Neuronal stem cell (in vitro differentiated cells): ENCODE measurements at places on chromosomes 2 and 18.

DNA sequence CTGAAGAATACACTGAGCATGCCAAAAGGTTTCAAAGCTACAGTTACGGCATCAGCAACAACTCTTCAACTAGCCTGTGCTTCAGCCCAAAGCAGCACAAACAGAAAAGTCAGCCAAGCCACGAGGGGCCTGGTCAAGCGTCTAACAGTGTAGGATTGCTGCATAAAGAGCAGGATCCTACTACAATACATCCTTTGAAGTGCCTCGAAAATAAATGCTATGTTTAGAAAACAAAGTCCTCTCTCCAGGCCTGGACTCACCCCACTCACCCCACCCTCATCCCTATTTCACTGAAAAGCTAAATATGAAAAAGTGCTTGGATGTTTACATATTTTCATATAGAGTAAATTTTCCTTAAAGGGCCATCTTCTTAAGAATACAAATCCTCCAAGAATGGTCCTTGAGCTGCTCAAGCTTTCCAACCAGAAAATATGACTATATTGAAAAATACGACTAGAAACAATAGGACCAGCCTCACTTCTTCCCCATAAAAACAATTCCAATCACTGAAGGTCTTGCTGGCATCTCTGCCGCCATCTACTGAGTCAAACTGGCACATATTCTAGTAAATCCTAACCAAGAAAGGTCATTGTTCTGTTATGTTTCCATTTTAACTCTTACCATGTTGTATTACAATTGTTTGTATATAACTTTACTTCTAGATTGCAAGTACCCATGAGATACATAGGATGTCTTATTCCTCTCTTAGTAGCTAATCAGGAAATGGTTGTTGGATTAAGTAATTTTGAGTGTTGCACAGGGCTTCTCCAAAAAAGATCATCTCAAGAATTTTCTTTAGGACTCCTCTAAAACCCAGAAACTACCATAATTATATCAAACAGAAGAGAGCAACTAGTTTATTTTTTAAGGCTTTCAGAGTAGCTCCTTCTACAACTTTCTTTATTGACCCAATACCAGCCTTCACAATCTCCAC lies 63.6 kb downstream of the CLHC1 start:
- H3K36me3 ChIP-seq, result no peaks in the 10 kb centered on the region
- no peak overlapping the region for H3K4me3 ChIP-seq
- no peak overlapping the region for H3K27ac ChIP-seq
- no peak for DNase-seq
- H3K27me3 ChIP-seq, result no peaks in the 10 kb centered on the region

GRCh38 chr2:86518481-86518880 lies 44.8 kb downstream of the CHMP3 start:
- H3K4me3 ChIP-seq, result no peak overlapping the region
- H3K36me3 ChIP-seq, result peaks cover 4% of the 10 kb centered on the region
- no peaks in the 10 kb centered on the region for H3K4me1 ChIP-seq

GRCh38 chr2:236168110-236169080 lies at the start of gene GBX2:
GBX2 (minus strand) TSS chr2:236168386; CDS start chr2:236167971, 415 bp downstream.
- no peak within 1 kb of the TSS for H3K27ac ChIP-seq
- H3K4me3 ChIP-seq, result peak within 1 kb of the TSS; percentile 95
- peaks cover 39% of the 10 kb centered on the region for H3K4me1 ChIP-seq

DNA sequence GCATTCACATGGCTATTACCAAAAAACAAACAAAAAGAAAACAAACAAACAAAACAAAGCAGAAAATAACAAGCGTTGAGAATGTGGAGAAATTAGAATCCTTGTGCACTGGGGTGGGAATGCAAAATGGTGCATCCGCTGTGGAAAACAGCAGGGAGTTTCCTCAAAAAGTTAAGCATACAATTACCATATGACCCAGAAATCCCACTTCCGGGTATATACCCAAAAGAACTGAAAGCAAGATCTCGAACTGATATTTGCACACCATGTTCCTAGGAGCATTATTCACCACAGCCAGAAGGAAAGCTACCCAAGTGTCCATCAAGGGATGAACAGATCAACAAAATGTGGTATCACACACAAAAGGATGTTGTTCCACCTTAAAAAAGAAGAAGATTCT lies 17.9 kb upstream of the TEX51 start:
- DNase-seq, result no peak
- no peaks in the 10 kb centered on the region for H3K27me3 ChIP-seq
- H3K27ac ChIP-seq, result no peak overlapping the region
- H3K4me1 ChIP-seq, result peaks cover 9% of the 10 kb centered on the region
- peaks cover 2% of the 10 kb centered on the region for H3K36me3 ChIP-seq

- H3K4me1 ChIP-seq, result no peaks in the 10 kb centered on the region
- no peak for DNase-seq
- H3K36me3 ChIP-seq, result no peaks in the 10 kb centered on the region
- H3K4me3 ChIP-seq, result no peak overlapping the region
Measured at GRCh38 chr2:237160271-237160919, 74.7 kb downstream of the COPS8 start.

DNA sequence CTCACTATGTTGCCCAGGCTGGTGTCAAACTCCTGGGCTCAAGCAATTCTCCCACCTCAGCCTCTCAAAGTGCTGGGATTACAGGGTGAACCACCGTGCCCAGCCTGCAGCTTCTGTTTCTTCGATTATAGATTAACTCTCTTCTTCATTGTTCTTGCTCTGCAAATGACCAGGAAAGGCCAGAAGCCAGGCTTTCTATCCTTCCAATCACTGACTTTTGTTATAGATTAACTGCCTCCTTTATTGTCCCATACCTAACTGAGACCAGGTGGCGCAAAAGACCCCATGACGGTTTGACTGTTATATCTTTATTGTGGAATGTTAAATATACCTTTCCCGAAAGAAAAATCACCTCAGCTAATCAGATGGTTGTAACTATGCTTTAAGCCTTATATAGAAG lies 196.9 kb downstream of the MREG start:
- H3K4me3 ChIP-seq, result no peak overlapping the region
- H3K27ac ChIP-seq, result no peak overlapping the region
- H3K36me3 ChIP-seq, result no peaks in the 10 kb centered on the region
- no peaks in the 10 kb centered on the region for H3K4me1 ChIP-seq
- DNase-seq, result no peak

DNA sequence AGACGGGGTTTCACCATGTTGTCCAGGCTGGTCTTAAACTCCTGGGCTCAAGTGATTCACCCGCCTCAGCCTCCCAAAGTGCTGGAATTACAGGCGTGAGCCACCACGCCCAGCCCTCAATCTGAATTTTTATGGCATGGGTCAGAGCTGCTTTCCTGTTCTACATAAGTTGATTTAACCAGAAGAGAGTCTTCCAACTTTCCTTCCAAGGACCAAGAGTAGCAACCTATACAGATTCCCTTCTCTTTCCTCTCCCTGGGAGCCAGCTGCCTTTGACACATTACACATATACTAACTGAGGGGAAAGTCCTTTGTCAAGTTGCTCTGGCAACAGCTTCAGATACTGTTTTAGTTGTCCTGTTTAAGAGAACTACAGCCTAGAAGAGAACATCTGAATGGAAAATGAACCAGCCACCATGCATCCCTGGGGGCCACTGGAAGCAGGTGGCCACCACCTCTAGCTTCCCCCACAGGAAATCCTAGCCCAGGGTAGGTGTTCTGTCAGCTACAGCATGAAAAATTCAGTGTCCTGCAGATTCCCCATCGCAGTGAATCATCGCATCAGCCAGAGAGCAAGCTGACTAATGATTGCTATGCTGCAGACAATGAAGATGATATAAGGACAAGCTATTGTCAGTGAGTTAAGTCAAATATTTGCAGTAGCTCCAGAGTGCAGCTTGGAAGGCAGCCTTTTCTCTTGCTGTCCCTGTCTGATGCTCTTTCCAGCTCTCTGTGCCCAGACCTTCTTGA lies 62.9 kb downstream of the POMC start:
- no peaks in the 10 kb centered on the region for H3K27me3 ChIP-seq
- no peak overlapping the region for H3K4me3 ChIP-seq
- DNase-seq, result no peak
- peaks cover 12% of the 10 kb centered on the region for H3K36me3 ChIP-seq
- H3K27ac ChIP-seq, result no peak overlapping the region

DNA sequence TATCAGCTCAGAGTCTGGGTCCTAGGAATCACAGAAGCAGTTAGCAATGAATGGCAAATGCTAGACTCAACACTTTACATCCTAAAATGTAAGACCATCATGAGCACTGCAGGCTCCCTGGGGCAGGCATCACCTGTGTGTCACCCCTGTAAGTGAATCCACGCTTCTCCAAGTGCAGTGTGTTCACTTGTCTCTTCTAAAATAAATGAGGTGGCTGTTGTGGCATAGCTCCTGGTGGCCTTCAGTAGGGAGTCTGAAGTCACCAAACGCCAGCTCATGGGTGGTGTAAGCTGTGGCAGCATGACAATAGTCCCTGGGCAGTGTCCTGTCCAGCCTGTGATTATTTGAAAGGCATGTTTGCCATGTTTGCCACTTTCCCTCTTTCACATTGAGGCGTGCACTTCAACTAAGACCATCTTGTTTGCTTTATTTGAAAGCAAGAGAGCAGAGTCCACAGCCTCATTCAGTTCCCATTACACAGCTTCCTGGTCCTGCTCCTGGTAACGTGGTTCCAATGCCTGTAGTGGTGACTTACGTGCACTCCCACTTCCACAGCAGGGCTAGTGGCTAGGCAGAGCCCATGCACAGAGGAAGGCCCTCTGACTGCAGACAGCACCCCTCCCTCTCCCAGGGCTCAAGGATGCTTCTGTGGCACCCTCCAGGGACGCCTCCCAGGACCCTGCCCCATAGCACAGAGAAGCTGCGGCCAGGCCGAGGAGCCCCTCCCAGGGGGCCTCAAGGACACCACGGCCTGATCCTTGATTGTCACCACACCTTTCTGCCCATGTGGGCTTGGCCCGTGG lies 24.3 kb downstream of the COA5 start:
- peaks cover 15% of the 10 kb centered on the region for H3K36me3 ChIP-seq
- DNase-seq, result no peak
- no peak overlapping the region for H3K27ac ChIP-seq
- H3K27me3 ChIP-seq, result no peaks in the 10 kb centered on the region
- peaks cover 6% of the 10 kb centered on the region for H3K4me1 ChIP-seq

- no peak for DNase-seq
- no peaks in the 10 kb centered on the region for H3K4me1 ChIP-seq
- H3K27me3 ChIP-seq, result no peaks in the 10 kb centered on the region
- H3K27ac ChIP-seq, result no peak overlapping the region
- H3K4me3 ChIP-seq, result no peak overlapping the region
- no peaks in the 10 kb centered on the region for H3K36me3 ChIP-seq
Measured at GRCh38 chr18:8754995-8755960, 49.9 kb downstream of the MTCL1 start.

DNA sequence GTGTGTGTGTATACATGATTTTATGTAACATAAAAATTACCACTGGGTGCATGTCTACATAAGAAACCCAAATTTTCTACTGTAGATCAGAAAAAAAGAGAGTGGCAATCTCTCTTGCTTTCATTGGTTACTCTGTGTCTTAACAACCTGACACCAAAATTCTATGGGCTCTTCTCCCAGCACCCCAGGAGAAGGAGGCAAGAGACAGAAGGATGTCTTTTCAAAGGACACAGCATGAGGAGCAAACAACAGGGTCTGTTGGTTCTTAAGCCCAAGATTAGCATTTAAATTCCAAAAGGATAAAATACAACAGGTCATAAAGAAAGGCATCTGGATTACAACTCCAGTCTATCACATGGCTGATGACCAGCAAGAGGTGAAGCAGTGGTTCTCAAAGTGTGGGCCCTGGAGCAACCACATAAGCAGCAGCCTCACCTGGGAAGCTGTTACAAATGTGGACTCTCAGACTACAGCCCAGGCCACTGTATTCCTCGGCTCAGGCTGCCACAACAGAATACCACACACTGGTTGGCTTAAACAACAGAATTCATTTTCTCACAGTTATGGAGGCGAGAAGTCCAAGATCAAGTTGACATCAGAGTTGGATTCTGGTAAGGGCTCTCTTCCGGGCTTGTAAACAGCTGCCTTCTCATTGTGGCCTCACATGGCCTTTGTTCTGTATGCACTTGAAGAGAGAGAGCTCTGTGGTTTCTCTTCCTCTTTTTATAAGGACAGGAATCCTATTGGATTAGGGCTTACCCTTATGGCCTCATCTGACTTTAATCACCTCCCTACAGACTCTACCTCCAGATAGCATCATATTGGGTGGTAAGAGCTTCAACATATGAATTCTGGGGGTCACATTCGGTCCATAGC lies 79.8 kb upstream of the RNF152 start:
- H3K4me1 ChIP-seq, result no peaks in the 10 kb centered on the region
- no peak overlapping the region for H3K27ac ChIP-seq
- no peak overlapping the region for H3K4me3 ChIP-seq
- no peaks in the 10 kb centered on the region for H3K36me3 ChIP-seq
- H3K27me3 ChIP-seq, result no peaks in the 10 kb centered on the region

DNA sequence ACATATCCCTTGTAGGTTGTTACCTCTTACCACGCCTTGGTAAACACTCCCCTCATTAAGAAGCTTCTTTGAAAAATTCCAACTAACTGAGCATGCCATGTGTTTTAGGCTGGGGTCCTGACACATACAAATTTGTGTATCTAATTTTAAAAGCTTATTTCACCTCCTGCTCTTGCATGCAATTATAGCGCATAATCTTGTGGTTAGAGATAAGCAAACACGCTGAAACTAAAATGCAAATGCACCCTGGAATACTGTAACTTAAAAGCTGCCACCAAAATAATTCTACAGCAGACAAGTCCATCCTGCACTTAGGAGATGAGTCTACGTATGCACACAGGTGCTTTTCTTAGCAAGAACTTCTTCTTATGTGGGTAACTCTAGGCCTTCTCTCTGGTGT lies 990.2 kb downstream of the TSN start:
- peaks cover 6% of the 10 kb centered on the region for H3K4me1 ChIP-seq
- no peaks in the 10 kb centered on the region for H3K36me3 ChIP-seq
- H3K27ac ChIP-seq, result no peak overlapping the region
- H3K4me3 ChIP-seq, result no peak overlapping the region
- DNase-seq, result no peak

GRCh38 chr2:47373747-47374146 lies 29.2 kb upstream of the MSH2 start:
- no peak overlapping the region for H3K27ac ChIP-seq
- no peaks in the 10 kb centered on the region for H3K4me1 ChIP-seq
- H3K4me3 ChIP-seq, result no peak overlapping the region
- DNase-seq, result no peak
- H3K36me3 ChIP-seq, result no peaks in the 10 kb centered on the region

DNA sequence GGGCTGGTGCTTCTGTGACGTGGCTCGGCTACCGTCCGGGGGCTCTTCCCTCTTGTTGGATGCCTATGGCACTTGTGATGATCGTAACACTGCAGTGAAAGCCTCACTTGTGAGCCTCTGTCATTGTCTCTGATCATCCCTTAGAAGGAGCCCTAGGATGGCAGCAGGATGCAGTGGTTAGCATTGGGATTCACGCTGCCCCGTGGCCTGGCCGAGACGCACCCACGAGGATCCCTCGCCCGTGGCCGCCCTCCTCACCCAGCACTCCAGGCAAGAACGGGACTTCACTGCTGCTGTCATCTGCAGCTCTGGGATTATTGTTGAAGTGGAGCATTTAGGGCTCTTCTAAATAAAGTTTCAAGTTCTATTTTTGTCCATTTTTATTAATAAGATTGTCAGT lies 46.8 kb upstream of the CTDP1 start:
- H3K4me1 ChIP-seq, result no peaks in the 10 kb centered on the region
- H3K27me3 ChIP-seq, result peaks cover 12% of the 10 kb centered on the region
- no peak overlapping the region for H3K27ac ChIP-seq
